Transverse colon (tissue), 4 donors: ENCODE measurements at places on chromosomes 11 and 22. TPM values are rescaled to one million over a fixed set of nuclear protein-coding genes. Genes with fewer than 3 reads are reported as not detected.

DNA sequence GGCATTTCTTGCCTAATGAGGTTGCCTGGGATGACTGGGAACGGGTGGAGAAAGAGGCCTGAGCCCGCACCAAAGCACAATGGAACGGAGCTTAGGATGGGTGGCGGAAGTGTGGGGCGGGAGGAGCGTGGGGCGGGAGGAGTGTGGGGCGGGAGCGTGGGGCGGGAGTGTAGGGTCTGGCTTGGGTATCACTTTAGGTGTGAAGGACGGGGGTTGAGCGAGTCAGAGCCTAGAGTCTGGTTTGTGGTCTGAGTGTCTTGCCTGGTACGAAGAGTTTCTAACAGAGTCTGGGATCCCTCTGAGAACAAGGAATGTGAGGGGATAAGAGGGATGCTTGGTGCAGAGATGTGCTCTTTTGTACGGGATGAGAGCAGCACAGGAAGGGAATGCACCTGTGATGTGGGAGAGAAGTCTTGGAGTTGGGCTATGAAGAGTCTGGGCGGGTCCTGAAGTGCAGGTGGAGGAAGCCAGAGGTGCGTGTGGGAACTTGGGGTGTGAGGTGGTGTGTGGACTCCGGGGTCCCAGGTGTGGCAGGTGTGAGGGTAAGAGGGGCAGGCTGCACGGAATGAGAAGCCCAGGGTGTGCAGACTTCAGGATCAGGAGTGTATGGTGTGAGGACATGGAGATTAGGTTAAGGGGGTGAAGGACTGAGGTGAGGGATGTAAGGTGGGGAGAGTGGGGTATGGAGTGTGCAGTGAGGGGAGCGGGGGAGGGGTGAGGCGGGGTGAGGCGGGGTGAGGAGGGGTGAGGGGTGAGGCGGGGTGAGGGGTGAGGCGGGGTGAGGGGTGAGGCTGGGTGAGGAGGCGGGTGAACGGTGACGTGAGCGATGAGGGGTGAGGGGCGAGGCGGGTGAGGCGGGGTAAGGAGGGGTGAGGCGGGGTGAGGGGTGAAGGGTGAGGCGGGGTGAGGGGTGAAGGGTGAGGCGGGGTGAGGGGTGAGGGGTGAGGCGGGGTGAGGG, 1.0 kb downstream of the SYCE3 start:
- no peak for DNase-seq

- no peak for DNase-seq
Measured at GRCh38 chr11:123076484-123076883, 14.5 kb upstream of the HSPA8 start.

GRCh38 chr11:47724041-47724729, 9.0 kb upstream of the AGBL2 start:
- DNase-seq = peak; percentile 66

GRCh38 chr11:33575311-33575710, 125.3 kb downstream of the C11orf91 start:
- DNase-seq = no peak

- DNase-seq = no peak
Measured at GRCh38 chr11:92362989-92363388, 138.4 kb downstream of the FAT3 start.

- no peak for DNase-seq
Measured at GRCh38 chr22:29146091-29146560, 59.6 kb upstream of the EMID1 start.

- DNase-seq = no peak
Measured at GRCh38 chr11:40186437-40187263, 1272.8 kb downstream of the LRRC4C start.

DNA sequence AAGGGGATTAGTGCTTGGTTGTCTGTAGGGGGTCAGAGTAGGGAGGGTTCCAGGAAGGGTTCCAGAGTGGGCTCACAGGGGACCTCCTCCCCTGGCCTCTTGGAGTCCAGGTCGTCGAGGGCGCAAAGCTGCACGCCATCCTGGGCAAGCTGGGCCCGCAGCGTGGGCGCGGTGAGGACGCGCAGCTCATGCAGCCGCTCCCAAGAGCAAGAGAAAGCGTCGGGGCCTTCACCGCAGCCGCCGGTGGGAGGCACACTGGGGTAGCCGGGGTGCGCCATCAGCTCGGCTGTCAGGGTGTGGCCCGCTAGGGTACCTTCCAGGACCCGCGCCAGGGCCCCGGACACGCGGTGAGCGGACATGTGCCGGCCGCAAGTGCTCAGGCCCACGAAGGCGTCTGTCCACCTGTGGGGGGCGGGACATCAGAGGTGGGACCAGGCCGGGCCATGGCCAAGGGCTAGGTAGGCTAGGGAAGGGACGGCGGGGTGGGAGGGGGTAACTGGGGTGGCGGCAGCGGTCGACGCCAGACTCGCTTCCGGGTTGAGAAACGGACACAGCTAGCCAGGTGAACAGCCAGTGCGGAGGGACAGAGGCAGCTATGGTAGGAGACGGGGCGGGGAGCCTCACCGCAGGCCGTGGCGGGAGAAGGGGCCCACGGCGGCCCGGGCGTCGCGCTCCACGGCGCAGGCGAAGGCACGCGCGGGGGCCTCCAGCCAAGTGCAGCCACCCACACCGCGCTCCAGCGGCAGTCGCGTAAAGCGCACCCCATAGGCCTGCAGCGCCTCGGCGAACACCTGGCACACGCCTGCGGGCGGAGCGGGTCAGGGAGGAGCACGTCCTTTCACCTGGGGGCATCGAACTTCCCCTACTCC, 1.2 kb downstream of the YDJC start:
- DNase-seq = no peak

DNA sequence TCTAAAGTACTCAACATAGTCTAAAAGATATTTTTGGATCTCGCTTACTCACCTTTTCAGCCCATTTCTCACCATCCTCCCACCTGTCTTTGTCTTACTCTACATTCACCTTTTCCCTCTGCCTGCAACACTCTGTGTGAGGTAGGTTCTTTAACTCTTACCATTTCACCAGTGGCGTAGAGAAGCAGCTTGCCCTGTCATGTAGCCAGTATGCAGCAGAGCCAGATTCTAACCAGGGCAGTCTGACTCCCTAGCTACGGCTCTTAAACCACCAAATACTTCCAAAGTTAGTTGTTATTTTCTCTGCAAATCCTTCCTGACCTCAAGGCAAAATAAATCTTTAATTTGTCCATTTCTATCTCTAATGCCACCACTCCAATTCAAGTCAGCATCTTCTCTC, 7.5 kb downstream of the ALG8 start:
- no peak for DNase-seq

SULT4A1 gene
- 0.32 TPM for total RNA-seq

DNA sequence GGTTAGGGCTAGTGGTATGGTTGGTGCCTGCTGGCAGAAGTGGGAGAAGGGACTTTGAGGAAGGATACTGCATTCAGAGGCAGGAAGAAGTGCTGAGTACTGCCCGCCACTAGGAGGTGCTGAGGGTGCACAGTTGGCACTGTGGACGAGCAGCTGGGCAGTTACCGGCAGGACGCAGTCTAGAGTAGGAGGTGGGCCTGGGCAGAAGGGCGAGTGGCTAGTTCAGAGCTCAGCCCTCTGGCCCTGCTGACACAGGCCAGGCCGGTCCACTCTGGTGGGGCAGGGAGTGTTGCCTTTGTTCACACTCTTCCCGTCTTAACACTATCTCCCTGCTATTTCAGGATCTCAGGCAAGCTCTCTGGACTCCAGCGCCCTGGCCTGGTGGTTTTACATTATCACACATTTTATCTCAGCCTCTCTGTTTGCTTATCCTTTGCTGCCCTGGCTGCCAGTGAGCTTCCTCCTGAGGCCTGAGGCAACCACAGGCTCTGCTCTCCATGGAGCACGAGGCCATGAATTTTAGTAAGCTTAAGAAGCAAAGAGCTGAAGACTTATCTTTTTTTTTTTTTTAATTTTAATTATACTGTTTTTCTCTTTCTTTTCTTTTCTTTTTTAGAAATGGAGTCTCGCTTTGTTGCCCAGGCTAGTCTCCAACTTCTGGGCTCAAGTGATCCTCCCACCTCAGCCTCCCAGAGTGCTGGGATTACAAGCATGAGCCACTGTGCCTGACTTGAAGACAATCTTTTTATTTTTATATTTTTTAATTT, 26.9 kb downstream of the SNAP29 start:
- DNase-seq = peak; percentile 90

DNA sequence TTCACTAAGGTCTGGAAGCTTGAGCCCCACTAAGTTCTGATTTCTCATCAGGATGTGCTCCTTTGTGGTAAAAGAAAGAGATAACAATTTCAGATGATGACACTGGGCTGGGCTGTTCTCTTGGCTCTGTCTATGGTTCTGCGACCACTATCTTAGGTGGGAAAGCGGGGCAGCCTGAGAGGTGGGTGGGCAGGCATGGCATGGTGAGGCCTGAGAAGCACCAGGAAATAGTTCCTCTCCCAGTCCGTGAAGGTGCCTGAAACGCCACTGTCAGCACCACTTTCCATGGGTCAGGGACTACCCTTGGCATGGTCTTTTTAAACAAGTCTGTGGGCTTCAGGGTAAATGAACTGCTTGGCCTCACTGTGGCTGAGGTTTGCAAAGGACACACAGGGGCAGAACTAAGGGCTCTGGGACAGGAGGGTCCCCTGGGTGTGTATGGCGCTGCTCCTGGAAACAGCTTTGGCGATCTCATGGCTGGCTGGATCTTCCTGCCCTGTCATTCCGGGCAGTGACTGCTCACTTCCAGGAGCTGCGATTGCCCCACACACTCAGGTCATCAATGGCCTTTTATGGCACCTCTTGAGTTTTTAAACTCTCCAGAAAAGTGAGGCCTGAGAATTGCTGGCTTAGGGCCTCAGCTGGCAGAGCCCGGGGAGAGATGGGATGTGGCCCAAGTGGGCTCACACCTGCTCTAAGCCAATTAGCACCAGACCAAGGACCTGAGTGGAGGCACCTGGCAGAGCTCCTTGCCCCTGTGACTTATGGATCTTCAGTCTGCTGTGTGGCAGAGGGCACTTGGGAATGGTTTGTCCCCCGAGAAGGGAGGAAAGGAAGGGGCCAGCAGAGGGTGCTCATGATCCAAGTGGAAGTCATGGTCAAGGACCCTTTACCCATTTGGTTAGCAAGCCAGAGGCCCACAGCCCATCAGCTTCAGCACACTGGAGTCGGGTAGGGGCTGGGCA, 55.6 kb upstream of the LYVE1 start:
- DNase-seq = peak; percentile 40

DNA sequence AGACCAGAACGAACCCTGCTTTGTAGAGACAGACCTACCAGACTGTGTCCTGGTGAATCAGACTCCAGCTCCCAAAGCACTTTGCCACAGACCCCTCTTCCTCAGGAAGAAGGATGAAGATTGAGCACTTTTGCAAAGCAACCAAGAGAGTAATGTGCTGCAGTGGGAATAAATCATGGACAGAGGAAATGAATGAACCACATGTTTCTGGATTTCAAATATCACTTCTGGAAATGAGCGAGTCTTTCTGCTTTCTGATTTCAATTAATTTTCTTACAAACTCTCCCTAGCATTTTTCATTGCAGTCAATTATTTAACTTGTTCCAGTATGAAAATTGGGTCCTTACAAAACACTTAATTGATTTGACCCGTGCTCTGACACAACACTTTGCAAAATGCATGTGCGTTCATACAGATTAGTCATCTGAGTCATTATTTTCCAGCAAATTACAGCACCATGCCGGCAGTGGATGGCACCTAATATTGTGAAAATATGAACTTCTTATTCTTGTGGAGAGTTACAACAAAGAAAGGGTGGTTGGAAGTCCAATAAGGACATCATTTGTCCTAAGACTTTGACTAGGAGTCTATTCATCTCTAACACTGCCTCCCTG, 315.9 kb upstream of the CCDC90B start:
- no peak for DNase-seq

DNA sequence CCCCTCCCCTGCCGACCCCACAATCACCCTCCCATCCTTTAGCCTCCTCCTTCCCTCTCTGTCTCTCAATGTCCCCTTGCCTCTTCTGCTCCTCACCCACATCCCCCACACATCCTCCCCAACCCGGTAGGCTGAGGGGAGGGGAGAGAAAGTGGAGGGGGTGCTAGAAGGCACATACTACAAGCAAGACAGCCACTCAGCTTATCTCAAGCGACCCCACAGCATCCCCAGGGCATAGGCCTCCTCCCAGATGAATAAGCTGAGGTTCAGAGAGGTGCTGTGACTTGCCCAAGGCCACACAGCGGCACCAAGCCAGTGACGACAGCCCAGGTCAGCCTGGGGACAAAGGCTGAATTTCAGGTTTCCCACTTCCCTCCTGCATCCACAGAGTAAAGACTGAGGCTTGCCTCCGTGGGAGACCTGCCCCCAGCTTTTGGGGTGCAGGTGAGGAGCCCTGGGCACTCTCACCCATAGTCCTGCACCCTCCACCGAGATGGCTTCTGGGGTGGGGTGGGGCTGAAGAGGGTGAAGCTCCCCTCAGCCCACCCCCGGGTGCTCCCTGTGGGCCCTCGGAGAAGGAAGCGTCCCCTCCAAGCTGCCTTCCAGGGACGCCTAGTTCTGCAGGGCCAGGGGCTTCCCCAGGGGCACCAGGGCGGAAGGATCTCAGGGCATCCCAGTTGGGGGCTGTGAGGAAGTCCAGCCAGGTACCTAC, 511 bp downstream of the RAC2 start:
- DNase-seq = no peak

KCNQ1 gene
- 22.0 TPM for total RNA-seq

GRCh38 chr11:106446955-106447354, 369.5 kb downstream of the AASDHPPT start:
- DNase-seq = no peak

DNA sequence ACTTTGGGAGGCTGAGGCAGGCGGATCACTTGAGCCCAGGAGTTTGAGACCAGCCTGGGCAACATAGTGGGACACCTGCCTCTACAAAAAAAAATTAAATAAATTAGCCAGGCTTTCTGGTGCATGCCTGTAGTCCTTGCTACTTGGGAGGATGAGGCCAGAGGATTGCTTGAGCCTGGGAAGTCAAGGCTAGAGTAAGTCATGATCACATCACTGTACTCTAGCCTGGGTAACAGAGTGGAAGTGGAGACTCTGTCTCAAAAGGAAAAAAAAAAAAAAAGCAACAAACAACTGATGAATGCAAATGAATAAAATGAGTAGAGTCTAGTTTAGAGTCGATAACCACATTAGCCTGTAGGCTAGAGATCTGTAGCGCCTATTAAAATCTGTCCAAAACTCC, 3.9 kb upstream of the BCL2L13 start:
- DNase-seq = no peak

TENM4 gene
- total RNA-seq = 0.40 TPM

DNA sequence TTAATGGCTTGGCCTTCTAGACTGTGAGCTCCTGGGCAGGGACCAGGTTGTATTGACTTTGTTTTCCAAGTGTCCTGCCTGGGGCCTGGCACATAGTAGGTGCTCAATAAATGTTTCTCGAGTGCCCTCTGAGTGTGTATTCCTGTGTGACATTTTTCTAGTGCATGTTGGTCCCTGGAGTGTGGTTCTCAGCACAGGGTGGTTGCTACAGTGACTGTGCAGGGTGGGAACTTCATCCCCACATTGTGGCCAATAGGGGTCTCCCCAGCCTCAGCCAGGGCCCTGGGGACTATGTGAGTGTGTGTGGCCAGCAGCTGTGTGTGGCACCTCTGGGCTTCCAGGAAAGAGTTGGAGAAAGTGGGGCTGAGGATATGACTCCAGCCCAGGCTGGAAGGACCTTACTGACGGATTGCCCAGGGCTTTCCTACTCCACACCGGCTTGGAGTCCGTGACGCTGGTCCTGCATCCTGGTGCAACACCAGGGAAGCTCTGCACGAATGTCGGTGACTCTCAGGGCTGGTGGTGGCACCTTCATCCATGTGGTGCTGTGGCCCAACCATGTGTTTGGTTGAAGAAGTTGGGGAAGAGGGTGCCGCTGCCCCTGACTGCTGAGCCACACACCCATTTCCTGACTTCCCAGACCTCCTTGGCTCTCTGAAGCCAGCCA, 9.0 kb upstream of the MARK2 start:
- DNase-seq = no peak

TBC1D10A gene
- 72.2 TPM for total RNA-seq

TTLL12 gene
- 165 TPM for total RNA-seq
